CD4-positive, CD25-positive, alpha-beta regulatory T cell (primary cell): ENCODE measurements at places on chromosomes 11 and 22.

- H3K36me3 ChIP-seq, result no peaks in the 10 kb centered on the region
- no peak overlapping the region for H3K4me3 ChIP-seq
- no peak for DNase-seq
- H3K27ac ChIP-seq, result no peak overlapping the region
These were observed 1437.2 kb downstream of the TBC1D22A start for GRCh38 chr22:48199667-48200066.

- no peak for DNase-seq
- H3K27ac ChIP-seq, result no peak overlapping the region
- H3K27me3 ChIP-seq, result no peaks in the 10 kb centered on the region
- H3K36me3 ChIP-seq, result peaks cover 71% of the 10 kb centered on the region
These were observed 23.5 kb downstream of the SUN2 start for GRCh38 chr22:38732251-38732815.

- H3K36me3 ChIP-seq, result no peaks in the 10 kb centered on the region
- H3K27me3 ChIP-seq, result peaks cover 24% of the 10 kb centered on the region
- H3K4me1 ChIP-seq, result peaks cover 6% of the 10 kb centered on the region
- H3K4me3 ChIP-seq, result no peak overlapping the region
These were observed 44.0 kb upstream of the AKIP1 start for GRCh38 chr11:8867035-8867434.

GRCh38 chr11:84019571-84020194 is 733.5 kb upstream of the CCDC90B start:
- H3K4me1 ChIP-seq, result no peaks in the 10 kb centered on the region
- no peak overlapping the region for H3K27ac ChIP-seq
- H3K4me3 ChIP-seq, result no peak overlapping the region
- no peak for DNase-seq
- no peaks in the 10 kb centered on the region for H3K27me3 ChIP-seq

DNA sequence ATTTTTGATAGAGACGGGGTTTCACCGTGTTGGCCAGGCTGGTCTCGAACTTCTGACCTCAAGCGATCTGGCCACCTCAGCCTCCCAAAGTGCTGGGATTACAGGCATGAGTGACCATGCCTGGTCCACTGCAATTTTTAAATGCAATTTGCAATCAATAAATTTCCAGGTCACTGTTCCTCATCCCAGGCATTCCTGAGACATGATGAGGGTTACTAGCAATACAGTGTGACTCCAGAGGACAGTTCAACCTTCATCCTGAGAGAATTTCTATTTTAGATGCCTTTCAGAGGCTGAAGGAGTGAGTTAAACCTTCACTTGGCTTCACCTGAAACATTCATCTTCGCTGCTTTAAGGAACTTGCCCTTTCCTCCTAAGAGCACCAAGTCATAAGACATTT is 9.7 kb upstream of the UBASH3B start:
- no peak overlapping the region for H3K4me3 ChIP-seq
- H3K27ac ChIP-seq, result no peak overlapping the region
- no peaks in the 10 kb centered on the region for H3K36me3 ChIP-seq
- H3K27me3 ChIP-seq, result no peaks in the 10 kb centered on the region
- DNase-seq, result no peak
- no peaks in the 10 kb centered on the region for H3K4me1 ChIP-seq
